SK-N-DZ (cell line): ENCODE measurements at places on chromosomes 6 and 20.

GRCh38 chr6:14102383-14102782 is 15.2 kb upstream of the CD83 start:
- DNase-seq = no peak

GRCh38 chr20:52178691-52179090 is 12.9 kb downstream of the ZFP64 start:
- no peak for DNase-seq

DNA sequence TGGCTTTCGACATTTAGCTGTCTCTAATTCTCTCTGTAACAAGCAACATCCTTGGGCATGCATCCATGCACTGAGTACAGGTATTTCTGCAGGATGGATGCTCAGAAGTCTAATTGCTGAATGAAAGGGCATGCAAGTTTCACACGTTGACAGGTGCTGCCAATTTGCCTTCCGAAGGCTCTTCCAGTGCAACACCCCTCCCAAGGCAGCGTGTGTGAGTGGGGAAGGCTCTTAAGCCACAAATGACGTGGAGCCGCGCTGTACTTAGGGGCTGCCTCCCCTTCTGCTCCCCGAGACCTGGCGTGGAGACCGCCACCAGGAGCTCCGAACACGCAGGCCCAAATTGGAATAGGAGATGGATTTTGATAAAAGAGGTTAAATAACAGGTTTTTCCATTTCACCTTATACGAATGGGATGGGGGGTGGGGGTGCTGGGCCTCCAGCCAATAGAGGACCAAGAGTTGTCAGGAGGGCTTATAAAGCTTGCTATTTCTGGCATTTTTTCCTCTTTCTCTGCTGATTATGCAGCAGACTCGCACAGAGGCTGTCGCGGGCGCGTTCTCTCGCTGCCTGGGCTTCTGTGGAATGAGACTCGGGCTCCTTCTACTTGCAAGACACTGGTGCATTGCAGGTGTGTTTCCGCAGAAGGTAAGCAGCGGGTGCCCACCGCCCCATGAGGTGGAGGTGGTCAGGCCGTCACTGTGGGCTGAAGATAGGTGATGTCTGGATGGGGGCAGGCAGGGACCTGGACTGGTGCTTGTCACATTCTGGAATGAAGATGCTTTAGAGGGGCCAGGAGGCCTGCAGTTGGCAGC is 30.9 kb downstream of the TOX2 start:
- no peak for DNase-seq

- no peak for DNase-seq
Measured at GRCh38 chr20:49794336-49795134, 18.1 kb upstream of the SLC9A8 start.

DNA sequence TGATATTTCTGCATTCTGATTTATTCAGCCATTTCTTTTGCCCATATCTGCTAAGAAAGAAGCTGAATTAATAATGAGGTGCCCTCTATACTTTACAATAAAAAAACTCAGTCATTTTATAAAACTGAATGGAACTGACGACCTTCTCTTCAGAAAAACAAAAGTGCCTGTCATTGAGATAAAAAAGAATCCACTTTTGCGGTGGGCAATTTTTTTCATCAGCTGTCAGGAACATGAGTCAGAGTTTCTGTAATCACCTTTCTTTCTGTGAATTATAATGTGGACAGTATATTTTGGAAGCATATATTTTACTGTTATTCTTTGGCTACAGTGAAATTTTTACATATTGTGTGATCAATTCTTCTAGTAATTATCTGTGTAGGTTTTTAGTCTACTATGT is 33.4 kb downstream of the IL20RA start:
- DNase-seq = no peak

DNA sequence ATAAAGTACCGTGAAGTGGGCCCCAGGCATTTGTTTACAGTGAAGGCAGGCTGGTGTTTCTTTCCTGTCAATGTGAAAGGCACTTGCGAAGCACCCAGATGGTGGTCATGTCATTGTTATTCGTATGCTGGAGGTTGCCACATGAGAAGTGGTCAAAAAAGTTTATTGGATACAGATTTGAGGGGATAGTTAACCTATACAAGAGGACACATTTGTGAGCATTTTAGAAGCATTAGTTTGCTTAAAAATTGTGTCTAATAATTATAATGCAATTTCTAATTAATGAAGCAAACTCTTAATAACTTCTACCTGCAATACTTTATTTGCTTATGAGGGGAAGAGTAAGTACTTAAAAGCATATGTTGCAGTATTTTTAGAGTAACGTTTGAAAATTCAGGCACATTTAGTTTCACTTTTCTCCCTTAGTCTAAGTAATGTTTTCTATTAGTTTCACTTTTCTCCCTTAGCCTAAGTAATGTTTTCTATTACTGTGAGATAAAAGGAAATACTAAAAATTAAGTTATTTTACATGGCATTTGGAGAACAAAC is 120.7 kb upstream of the CLDN20 start:
- no peak for DNase-seq

GRCh38 chr20:19735446-19735845 is 22.6 kb upstream of the RIN2 start:
- DNase-seq = no peak

- DNase-seq = no peak
Measured at GRCh38 chr6:33667776-33668175, 43.7 kb downstream of the UQCC2 start.

DNA sequence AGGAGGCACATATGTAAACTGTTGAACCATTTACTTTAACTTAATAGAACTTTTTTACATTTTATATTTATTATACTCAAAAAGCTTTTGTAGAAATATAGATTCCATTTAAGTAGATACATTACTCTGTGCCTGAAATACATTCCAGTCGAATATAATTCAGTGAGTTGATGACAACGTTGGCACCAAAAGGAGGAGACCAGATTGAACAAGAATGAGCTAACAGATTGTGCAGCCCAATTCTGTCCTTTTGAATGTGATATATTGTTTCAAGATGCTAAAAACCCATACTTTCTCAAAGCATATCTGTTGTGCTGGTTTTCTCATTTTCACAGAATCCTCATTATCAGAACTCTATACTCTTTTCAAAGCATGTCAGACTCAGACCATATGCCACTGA is 147.4 kb upstream of the SIM1 start:
- no peak for DNase-seq
